ENCODE measurements at places on chromosomes 11 and 22.

- DNase-seq: no peak
Measured at GRCh38 chr11:70666311-70666710, 268.0 kb downstream of the CTTN start.

- DNase-seq: no peak
Measured at GRCh38 chr11:116928102-116928777, 90.8 kb upstream of the APOA1 start.

DNA sequence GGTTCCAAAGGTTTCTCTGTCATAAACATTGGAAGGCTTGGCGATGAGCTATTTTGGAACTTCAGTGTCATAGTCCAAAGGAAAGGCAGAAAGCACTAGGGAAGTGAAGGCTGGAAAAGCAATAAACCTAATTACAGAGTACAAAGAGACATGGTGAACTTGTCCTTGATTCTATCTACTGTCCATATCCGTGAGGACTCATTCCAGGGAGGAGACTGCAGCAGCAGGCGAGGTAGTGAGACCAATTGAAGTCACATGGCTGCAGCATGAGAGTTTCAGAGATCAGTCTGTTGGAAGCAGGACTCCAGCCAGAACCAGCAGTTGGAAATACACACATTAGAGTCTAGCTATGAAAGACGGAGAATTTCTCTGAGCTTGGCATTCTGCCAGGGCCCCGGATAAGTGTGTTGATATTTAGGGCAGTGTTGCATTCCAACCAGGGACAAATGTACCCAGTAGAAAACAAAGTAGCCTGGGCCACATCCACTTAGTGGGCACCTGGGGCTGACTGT lies 54.1 kb upstream of the ARHGAP42 start:
- no peak for DNase-seq

GRCh38 chr11:107957109-107957588 lies 28.9 kb downstream of the RAB39A start:
- peak; percentile 49 for DNase-seq
